ENCODE measurements at places on chromosomes 12 and 14.
A peak's percentile ranks its signal among the peaks of the same experiment; 100 is the strongest.

GRCh38 chr12:23098517-23098916, 473.5 kb downstream of the ETNK1 start:
- no peak for DNase-seq

GRCh38 chr12:76201316-76201715, 116.8 kb upstream of the NAP1L1 start:
- no peak for DNase-seq

DNA sequence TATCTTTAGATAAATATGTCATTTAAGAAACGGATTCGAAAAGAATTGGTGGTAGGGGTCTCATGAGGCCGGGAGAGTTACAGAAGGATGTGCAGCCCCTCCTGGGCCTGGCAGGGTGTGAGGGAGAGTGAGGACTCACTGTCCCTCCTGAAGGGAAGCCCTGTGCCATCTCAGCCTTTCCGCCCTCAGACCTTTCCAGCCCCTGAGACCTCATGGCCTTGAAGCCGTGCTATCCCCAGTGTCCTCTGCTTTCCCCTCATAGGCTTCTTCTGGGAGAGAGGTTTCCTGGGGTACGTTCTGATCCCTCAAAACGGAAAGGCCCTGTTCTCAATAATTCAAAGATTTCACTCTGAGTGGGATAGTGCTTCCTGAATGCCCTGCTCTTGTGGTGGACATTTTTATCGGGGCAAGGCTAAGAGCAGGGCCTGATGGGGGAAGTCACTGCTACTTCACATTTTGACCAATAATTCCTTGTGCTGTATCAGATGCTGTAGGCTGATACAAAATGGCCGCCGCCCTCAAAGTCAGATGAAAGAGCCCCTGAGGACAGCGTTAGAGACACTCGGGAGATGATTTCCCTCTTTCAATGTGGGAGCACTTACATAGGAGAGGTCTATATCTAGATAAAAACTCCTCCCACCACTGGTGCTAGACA, 1.3 kb downstream of the CD4 start:
- peak; percentile 46 for DNase-seq

- DNase-seq: no peak
These were observed 322.5 kb downstream of the SYT1 start for GRCh38 chr12:79187032-79187431.

- DNase-seq: no peak
These were observed 5.5 kb downstream of the ASIC1 start for GRCh38 chr12:50062728-50063460.

- DNase-seq: no peak
These were observed 178.2 kb downstream of the RMST start for GRCh38 chr12:97640826-97641225.

GRCh38 chr12:49972129-49972528, 618 bp upstream of the AQP6 start:
- DNase-seq: no peak

DNA sequence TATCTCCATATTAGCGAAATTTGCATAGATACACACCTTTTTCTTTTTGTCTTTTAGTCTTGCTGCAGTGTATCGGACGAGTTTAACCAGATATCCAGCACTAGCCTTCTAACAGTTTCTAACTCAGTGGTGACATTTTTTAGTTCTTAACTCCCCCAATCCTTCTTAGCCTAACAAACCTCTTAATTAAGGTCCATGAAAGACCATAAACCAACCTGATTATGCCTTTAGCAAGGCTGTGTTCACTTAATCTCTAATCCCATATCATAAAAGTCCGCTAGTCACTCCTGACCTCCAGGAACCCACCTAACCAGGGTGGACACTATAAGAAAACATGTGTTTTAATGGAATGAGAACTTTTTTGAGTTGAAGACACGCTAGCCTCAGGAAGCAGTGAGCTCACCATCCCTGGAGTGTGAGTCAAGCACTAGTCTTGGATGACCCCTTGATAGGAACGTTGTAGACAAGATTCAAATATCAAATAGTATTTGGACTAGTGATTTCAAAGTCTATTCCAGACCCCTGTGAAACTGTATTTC, 9.5 kb downstream of the CDKN1B start:
- peak; percentile 50 for DNase-seq

DNA sequence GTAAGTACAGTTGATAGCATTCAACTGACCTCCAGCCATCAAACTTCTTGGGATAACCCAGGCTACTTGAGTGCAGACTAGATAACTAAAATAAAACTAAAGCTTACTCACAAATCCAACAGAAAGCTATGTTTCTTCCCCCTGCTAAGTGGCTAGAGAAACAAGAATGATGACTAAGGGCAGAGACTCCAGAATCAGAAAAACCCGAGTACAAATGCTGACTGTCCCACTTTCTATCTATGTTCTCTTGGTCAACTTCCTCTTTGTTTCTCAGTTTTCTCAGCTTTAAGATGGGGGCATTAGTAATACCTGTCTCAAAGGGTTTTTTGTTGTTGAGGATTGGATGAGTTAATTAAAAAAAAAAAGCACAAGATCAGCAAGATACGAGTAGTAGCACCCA, 6.1 kb upstream of the NUAK1 start:
- DNase-seq: peak; percentile 61

DNA sequence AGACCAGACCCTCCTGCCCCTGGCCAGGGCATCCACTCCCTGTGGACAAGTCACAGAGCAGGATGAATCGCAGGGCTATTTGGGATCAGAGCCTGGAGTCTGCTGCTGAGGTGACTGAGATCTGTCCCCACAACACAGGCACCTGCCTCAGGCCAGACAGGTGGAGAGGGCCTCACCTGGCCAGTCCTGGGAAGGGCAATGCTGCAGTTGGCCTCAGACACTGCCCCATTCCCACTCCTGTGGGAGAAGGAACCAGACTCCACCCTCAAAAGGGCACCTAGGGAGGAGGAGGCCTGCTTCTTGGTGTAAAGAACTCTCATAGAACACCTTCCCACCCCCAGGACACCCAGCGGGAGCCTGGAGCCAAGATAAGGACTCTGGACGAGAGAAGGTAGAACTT, 48.3 kb upstream of the PLEKHG6 start:
- no peak for DNase-seq

- no peak for DNase-seq
These were observed 98.3 kb downstream of the TTC7B start for GRCh38 chr14:90717916-90718315.

DNA sequence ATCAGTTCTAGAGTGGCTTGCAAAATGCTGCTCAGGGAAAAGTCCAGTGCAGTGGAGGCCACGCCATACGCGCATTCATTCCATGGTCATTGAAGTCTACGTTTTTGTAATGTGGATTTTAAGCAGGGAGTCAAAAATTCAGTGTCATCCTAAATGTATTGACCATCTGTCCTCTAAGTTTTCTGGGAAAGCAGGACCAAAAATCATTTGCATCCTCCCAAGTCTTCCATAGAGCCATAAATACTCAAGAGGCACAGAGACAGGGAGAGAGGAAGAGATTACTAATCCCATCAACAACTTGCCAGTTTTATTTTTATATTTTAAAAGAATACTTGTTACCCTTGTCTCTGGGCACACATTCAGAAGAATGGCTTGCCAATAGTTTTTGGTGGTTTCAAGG, 36.9 kb downstream of the RHOJ start:
- DNase-seq: no peak

GRCh38 chr12:3350432-3350831, 140.6 kb upstream of the PRMT8 start:
- no peak for DNase-seq

DNA sequence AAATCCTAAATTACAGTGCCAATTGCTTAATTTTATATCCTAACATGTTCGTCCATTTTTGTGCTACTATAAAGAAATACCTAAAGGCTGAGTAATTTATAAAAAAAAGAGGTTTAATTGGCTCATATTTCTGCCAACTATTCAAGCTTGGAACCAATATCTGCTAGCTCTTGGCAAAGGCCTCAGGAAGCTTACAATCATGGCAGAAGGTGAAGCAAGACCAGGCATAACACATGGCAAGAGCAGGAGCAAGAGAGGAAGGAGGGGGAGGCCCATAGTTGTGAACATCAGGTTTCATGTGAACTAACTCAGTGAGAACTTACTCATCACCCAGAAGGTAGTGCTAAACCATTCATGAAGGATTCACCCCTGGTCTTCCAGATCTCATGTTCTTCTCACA, 494.3 kb downstream of the CCER1 start:
- no peak for DNase-seq

- no peak for DNase-seq
These were observed at the start of gene PIK3C2G for GRCh38 chr12:18261273-18261672. Gene PIK3C2G, plus strand, starts transcription at chr12:18261518. Its CDS starts 20,564 bp downstream, at chr12:18282082.

GRCh38 chr12:131642101-131642540, 68.8 kb upstream of the SFSWAP start:
- DNase-seq: no peak

DNA sequence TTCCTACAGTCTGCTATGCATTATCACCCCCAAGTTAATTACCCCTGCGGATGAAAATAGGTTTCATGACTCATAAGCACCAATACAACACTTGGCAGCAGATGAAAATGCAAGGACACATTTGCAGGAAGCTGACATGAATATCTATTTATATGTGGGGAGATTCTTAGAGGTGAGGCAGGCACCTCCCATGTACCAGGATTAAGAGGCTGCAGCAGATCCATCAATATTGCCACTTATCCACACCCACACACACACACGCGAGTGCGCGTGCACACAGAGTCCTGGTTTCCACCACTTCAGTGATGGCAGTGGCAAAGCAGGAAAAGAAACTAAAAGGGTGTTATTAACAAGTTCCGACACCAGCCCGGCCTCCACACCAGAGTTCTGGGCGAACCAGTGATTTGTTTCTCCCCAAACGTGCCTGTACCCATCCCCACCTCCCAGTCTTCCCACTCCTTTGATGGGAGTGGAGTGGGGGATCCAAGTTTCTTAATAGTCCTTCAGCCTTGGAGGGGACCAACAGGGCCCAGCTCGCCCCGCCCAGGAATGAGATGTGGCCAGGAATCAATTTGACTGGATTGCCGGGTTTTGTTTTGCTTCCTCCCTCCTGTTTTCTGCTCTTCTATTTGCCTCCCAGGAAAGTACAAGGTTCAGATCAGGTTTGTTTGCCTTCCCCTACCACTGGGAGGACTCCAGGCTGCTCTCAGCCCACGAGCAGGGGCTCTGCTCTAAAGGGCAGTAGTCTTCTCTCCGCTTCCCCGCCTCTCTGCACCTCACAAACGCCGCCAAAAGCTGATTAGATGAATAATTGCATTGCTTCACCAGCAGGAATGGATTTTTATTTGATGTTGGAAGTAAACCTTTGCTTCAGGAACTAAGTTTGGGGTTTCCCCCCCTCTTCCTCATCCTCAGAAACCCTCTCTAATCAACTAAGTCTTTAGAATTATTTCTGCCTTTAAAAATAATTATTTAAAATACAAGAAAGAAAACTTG, 5.2 kb downstream of the IRF2BPL start:
- peak; percentile 5 for DNase-seq

DNA sequence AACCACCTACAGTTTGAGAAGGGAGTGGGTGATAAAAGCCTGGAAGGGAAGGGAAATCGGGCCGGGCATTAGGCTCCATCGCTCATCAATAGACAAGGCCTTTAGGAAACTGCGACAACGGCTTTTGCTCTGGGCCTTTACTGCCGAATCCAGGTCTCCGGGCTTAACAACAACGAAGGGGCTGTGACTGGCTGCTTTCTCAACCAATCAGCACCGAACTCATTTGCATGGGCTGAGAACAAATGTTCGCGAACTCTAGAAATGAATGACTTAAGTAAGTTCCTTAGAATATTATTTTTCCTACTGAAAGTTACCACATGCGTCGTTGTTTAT, 261 bp upstream of the RNU7-1 start:
- peak; percentile 91 for DNase-seq

GRCh38 chr12:32742133-32742532, 13.6 kb downstream of the YARS2 start:
- no peak for DNase-seq

GRCh38 chr12:2168808-2169207, 116.0 kb downstream of the CACNA1C start:
- DNase-seq: no peak

GRCh38 chr14:66056268-66056907, 429.8 kb upstream of the CCDC196 start:
- DNase-seq: no peak

DNA sequence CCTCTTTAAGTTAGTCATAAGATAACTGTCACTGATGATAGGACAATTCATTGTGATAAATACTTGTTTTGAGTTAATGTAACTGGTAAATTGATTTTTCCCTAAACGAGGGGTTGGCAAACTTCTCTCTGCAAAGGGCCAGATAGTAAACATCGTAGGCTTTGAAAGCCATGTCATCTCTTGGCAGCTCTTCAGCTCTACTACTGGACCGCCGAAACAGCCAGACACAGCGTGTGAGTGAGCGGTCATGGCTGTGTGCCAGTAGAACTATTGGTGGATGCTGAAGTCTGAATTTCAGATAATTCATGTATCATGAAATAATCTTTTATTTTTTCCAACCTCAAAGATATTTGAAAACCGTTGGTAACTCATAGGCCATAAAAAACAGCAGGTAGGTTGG, 9.9 kb downstream of the PIWIL1 start:
- no peak for DNase-seq

- DNase-seq: no peak
These were observed 7.6 kb downstream of the SUSD6 start for GRCh38 chr14:69619012-69619411.

- no peak for DNase-seq
These were observed 227.8 kb downstream of the SPTSSA start for GRCh38 chr14:34234258-34234657.

GRCh38 chr14:20441461-20441860, 5.5 kb upstream of the KLHL33 start:
- DNase-seq: no peak

DNA sequence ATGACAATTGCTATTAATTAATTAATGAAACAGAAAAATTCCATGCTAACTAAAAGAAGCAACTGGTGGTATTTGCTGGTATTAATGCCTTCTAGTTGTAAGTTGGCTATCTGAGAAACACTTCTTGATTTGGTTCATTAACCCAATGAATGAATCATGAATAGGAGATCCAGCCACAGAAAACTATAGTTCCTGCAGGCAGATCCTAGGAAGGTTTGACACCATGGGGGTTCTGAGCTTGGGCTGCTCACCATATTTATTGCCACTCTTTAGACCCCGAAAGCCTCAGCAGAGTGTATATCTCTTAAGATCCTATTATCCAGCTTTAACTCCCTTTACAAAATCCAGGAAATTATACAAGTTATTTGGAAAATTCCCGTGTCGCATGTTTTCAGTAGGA, 81.4 kb upstream of the REP15 start:
- DNase-seq: no peak

DNA sequence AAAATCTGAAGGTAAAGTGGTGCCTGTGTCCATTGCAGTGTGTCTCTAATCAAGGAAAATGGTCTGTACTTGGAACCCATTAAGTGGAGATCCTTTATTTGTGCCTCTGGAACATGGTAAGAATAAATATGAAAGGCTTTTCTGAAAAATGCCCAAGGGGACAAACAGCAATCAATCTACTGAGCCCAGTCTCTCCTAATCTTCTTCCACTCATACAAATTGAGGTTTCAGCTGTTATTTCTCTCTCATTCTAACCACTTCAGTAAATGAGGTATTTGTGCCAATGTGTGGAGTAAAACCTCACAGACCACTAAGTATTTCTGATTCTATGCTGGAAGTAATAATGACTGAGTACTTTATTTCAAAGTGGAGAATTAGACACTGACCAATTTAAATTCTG, 82.3 kb upstream of the ST8SIA1 start:
- no peak for DNase-seq

- DNase-seq: no peak
These were observed 111.6 kb upstream of the BTG1 start for GRCh38 chr12:92257261-92257660.

Measured in MV-4-11 (cell line).